ENCODE measurements at places on chromosomes 7 and 10.

DNA sequence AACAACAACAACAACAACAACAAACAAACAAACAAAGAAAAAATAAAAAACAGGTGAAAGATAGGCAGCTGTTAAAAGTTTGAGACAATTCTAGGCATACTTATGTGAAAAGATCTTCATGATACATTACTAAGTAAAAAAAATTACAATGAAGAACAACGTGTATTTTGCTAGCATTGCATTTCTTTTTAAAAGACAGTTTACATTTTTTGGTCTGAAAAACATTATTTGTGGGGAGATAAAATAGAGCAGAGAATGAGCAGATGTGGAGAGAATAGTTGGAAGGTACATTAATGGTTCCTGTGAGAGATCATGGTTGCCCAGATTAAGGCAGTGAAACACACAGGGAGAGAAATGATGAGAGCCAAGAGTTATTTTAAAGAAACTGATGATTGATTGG is 210.2 kb upstream of the MKLN1 start:
- DNase-seq, result no peak

DNA sequence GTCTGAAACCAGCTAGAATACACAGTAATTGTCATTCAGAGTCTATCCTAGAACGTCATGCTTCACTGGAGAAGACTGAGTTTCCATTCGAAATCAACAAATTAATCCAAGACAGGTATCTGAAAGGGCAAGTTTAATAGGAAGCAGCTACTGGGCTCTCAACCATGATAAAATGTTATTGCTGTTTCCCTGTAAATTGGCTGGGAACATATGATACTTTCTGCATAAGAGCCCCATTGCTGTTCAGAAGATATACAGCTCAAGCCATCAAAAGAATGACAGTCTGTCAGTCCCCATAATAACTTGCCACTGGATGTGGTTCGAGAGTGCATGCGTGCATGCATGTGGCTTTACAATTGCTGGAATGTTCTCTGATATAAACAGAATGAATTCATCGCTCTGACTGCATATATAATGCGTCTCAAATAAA is 129.0 kb downstream of the HIBADH start:
- DNase-seq, result no peak

- no peak for DNase-seq
Measured at GRCh38 chr7:38929460-38930171, 20.6 kb upstream of the VPS41 start.

DNA sequence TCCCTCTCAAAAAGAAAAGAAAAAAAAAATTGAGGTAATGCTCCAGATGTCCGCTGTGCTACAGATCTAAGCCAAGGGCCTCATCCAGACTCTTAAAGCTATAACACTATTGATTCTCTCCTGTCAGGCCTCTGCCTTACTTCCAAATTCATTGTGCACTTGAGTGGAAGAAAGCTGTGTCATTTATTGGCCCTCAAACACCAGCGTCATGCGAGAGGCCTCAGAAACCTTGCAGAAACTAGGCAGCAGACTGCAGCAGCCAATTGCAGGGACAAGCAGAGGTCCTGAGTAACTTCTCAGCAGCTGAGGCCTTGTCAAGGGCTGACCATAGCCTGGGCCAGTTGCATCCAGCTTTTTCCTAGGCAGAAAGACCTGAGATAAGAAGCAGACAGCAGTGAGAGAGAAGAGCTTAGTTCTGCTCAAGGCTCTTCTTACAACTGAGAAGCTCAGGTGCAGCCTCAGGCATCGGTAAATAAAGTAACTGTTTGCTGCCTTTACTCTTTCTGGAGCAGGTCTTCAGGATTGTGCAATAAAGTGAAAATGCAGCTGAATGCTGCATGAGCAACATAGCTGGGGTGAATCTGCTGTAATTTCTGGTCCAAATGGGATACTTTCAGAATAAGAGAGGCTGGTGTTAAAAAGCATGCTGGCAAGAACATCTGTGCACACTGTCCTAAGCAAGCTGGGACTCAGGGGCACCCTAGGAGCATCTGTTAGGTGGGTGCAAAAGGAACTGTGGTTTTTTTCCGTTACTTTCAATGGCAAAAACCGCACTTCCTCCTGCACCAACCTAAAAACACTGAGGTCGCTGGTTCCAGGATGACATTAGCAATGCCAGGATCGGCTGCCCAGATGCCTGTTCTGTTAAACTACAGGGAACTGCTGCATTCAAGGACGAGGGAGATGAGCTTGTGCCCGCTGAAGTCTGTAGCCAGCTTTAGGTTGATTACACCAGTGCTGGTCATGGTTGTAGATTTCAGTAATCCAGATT is 181.8 kb upstream of the PFKP start:
- DNase-seq, result no peak

GRCh38 chr7:65980478-65981250 is 1.3 kb downstream of the GUSB start:
- no peak for DNase-seq

- no peak for DNase-seq
Measured at GRCh38 chr7:97982647-97983046, 7.3 kb downstream of the OCM2 start.

DNA sequence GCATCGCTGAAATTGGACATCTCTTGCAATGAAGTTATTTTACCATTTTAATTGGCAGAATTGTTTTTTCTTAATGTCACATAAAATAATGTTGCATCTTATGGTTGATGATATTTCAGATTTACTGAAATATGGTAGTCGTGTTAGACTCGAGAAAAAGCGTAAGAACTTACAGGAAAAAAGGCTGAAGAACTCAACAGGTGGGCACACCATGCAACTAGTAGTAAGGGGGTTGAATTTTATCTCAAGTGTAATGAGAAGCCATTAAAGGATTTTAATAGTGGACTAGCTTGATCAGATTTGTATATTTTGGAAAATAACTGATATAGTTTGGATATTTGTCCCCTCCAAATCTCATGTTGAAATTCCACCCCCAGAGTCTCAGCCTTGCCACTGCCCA is 41.1 kb downstream of the MSRB2 start:
- DNase-seq, result no peak

- no peak for DNase-seq
Measured at GRCh38 chr7:96380111-96380512, 58.2 kb upstream of the SLC25A13 start.

GRCh38 chr7:97868788-97869187 is 3.4 kb downstream of the ASNS start:
- peak; percentile 34 for DNase-seq

GRCh38 chr10:122234416-122234815 is 36.7 kb upstream of the BTBD16 start:
- DNase-seq, result no peak

DNA sequence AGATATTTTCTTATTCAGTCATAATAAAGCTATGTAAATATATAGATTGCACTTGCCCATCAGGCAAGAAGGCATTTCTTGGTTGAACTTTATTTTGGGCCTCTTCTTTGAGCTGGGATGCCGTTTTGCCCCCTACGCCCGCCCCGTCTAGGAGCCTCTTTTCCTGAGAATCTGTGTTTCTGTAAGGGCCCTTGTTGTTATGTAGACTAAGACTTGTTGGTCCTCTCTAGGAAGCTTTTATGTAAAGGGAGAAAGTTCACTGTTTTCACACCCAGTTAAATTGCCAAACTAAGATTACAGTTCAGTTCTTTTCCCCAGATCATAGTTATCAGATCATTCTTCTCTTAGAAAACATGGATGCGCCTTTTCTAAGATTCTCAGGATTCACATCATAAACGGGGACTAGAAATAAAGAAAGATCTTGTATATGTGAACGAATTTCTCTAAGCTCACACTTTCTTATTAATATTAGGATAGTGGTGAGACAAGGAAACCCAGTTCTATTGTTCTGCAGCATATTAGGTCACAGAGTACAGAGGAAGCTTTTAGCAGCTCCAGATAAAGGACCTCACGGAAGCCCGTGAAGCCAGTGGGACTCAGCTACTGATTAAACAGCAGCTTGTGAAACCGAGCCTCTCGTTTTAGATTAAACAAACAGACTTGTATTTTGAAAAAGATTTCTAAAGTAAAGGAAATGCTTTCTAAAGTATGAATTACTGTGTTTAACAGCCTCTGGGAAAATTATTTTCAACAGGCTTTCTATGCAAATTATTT is 3.8 kb downstream of the LMTK2 start:
- no peak for DNase-seq

- DNase-seq, result no peak
Measured at GRCh38 chr10:102313221-102313896, 68.0 kb downstream of the GBF1 start.

- DNase-seq, result no peak
Measured at GRCh38 chr7:95599069-95599468, 2.8 kb upstream of the PDK4 start.

- no peak for DNase-seq
Measured at GRCh38 chr10:48282829-48283228, 8.3 kb upstream of the FRMPD2 start.

- DNase-seq, result no peak
Measured at GRCh38 chr7:107105591-107106245, 61.2 kb downstream of the PRKAR2B start.

GRCh38 chr10:97650726-97651125 is 10.3 kb downstream of the PI4K2A start:
- no peak for DNase-seq

GRCh38 chr10:5840314-5841307 is 27.4 kb upstream of the GDI2 start:
- no peak for DNase-seq

- DNase-seq, result no peak
Measured at GRCh38 chr10:1625079-1625478, 112.2 kb downstream of the ADARB2 start.

- DNase-seq, result no peak
Measured at GRCh38 chr10:15313843-15314242, 57.2 kb downstream of the FAM171A1 start.

DNA sequence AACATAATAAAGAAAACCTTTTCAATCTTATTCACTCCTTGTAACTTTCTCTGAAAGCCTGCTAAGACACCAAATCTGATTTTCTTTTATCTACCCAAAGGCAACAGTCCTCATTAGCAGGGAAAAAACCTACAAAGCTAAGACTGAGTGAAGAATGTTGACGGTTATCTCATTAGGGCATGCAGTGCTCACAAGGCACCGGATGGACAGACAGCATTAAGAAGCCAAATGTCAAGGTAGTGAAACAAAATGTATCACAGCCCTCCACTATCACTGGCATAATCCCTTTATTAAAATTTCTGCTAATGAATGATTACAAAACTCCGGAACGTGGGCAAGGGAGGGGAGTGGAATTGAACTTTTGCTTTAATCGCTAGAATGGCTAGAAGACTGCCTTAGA is 442.8 kb downstream of the NEBL start:
- no peak for DNase-seq

GRCh38 chr10:127407551-127407950 is 141.6 kb upstream of the NPS start:
- no peak for DNase-seq

DNA sequence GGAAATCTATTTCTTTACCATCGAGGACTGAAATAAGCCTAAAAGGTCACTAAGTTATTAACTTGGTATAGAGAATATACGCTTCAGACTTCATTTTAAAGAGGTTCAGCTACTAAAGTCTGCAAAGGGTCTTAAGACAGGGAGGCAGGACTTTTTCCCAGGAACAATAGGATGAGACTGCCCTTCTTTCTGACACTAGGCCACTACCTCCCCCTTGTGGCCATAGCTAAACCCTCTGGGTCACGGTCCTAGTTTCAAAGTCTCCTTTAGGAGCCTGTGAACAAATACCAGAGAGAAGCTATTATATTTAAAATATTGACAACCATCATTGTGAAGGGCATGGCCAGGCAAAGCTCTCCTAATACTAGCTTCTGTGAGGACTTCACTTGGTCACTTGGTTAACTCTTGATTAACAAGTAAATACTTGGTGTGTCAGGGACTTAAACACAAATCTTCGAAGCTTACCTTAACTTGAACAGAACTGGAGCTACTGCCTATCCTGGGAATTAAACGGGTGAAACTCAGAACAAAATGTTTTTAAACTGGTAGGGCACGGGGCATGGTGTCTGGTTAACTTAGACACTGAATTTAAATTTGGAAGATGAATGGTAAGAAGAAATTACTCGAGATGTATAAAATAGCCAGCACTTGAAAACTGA is 75.6 kb downstream of the CCDC6 start:
- peak; percentile 41 for DNase-seq

DNA sequence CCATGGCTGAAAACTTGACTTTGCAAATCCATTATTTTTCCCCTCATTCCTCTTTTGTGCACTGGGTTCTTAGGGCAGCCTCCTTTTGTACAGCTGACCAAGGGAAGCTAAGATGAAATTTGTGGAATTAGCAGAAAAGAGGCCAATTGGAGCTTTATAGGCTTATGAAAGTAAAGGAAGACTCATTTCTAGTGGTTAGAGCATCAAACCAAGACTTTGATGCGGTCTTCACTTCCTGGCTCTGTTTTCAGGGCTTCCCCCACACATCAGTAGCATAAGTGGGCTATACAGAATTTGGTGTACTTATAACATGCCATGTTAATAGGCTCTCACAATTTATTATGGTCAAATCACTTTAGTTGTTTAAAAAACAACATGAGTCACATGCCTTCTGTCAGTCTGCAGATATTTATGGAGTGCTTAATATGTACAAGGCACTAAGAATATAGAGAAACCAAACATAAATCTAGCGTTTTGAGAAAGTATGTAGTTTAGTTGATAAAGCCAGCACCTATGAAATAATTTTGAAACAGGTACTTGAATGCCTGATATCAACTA is 5.7 kb downstream of the AUTS2 start:
- DNase-seq, result no peak

DNA sequence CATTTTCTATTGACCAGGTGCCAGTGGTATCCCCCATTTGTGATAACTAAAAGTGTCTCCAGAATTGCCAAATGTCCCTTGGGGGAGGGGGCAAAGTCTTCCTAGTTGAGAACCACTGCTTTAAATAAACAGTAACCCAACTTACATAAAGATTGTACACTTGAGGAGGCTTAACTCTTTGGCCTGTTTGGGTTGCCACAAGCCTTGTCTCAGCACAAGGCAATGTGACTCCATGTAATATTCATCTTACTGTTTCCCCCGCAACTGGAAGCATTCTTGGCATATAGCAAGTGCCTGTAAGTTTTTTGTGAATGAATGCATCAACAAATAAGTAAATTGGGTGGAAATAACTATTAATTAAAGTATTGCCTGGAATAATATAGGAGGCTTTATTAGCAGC is 108.3 kb downstream of the ANK3 start:
- DNase-seq, result no peak

- no peak for DNase-seq
Measured at GRCh38 chr7:92763636-92764423, 72.5 kb downstream of the CDK6 start.

- no peak for DNase-seq
Measured at GRCh38 chr7:41029072-41029499, 673.8 kb downstream of the INHBA start.

DNA sequence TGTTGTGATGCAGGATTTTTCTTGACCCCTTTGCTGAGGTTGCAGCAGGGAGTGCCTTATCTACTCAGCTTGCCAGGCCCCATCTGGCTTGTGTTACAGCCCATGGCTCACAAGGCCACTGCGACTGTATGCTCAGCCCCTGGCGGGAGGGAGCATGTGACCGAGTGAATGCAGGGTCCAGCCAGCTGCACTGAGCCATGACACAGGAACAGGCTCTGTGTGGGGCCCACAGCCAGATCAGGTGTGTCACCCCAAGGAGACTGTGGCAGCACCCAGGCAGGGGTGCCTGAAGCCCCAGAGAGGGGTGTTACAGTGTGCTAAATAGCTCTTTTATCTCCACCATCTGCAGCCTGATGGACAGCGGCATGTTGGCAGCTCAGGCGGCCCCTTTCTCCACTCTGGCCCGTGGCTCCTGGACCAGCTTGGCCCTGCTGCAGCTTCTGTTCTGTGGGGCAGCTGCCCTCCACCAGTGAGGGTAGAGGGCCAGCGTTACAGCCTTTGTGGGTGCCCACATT is 2.6 kb upstream of the PCBD1 start:
- no peak for DNase-seq

- DNase-seq, result no peak
Measured at GRCh38 chr10:84202349-84202748, 8.0 kb downstream of the CDHR1 start.

All from NCI-H1694 treated with DMSO at 0.1 percent for 48 hours (cell line).